ENCODE measurements at places on chromosomes 12 and 14.

DNA sequence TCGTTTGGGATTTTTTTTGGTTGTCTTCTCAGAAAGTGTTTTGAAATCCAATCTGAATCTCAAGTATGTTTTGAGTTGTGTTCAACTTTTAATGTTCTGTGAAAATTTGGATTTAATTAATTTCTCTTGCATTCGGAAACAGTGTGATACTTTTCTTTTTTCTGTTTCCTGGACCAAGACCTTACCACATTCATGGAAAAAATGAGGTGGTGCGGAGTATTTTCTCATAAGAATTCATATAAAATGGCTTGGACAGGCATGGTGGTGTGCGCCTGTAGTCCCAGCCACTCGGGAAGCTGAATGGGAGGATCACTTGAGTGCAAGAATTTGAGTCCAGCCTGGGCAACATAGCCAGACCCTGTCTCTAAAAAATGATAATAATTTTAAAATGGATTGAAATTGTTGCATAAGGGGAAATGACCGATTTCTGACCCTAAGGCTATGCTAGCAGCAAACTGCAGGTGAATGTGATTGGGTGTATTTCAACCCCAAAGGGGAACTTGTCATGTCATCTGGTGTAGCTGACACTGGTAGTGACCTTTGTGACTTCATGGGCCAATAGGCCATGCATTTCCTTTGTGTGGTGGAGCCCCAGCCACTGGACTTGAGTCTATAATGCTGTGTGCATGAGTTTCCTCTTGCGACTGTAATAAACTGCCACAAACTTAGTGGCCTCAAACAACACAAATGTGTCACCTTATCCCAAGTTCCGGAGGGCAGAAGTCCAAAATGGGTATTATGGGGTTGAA lies 123.5 kb upstream of the RFLNA start:
- DNase-seq: no peak

- DNase-seq: no peak
These were observed 42.0 kb upstream of the A2ML1 start for GRCh38 chr12:8780389-8780788.

GRCh38 chr12:104420868-104421267 lies 35.9 kb upstream of the CHST11 start:
- no peak for DNase-seq

GRCh38 chr14:92737206-92737605 lies 11.2 kb downstream of the LGMN start:
- no peak for DNase-seq

DNA sequence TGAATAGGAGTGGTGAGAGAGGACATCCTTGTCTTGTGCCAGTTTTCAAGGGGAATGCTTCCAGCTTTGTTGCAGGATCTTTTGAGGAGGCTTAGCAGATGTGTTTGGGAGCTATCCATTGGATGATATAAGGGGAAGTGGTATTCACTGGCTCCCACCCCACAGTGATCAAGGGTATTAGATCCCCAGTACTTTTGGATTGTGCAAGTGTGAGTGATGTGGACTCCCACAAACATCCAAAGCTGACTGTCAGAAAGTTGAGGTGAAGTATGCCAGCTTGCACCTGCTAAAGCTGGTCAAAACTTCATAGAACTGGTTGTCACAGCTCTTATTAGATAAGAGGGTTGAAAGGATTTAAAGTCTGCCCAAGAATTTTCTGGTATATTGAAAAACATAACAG lies 110.1 kb upstream of the BTG1 start:
- no peak for DNase-seq

DNA sequence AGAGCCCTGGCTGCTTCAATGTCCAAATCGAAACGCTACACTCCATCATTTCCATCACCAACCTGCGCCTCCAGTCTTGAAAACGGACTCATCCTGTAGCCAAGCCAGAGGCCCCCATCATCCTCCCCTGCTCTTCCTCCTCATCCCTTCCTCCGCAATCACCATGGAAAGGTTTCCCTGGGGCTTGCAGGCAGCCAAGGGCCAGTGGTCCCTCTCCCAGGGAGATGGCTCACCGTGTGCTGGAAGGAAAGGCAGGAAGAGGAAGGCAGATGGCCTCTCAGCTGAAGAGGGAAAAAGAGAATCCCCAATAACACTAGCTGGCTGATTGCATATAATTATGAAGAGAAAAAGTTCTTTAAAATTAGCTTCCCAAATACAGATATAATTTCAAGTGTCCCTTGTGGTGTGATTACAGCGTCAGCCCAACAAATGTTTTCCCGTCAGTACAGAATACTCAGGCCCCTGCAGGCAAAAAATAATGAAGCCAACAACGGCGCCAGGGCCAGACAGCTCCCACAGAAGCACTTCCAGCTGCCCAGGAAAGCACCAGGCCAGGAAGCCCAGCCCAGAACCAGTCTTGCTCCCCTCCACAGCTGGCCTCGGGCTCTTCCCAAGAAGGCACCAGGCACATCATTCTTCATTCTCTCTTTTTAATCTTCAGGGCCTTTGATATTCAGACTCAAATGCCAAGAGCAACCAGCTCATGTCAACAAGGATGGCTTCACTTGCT lies 24.7 kb downstream of the ITPK1 start:
- DNase-seq: peak; percentile 85

- no peak for DNase-seq
These were observed 96.8 kb upstream of the DIO3 start for GRCh38 chr14:101464310-101464983.

- peak; percentile 83 for DNase-seq
These were observed 26.0 kb downstream of the SMUG1 start for GRCh38 chr12:54162741-54163140.

DNA sequence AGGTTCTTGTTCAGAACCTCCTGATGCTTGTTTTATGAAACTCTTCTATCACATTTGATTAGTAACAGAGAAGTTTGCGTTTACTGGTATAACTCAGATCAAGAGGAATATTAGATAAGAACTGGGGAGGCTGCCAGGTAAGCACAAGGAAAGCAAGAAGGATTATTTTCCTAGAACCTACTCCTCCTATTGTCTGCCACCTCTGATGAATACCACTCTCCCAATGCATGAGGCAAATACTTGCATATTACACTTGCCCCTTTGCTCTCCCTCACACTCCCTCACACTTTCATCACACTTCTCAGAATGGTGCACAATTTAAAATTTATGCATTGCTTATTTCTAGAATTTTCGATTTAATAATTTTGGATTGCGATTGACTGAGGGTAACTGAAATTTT lies 43.6 kb downstream of the LIN7A start:
- DNase-seq: no peak

DNA sequence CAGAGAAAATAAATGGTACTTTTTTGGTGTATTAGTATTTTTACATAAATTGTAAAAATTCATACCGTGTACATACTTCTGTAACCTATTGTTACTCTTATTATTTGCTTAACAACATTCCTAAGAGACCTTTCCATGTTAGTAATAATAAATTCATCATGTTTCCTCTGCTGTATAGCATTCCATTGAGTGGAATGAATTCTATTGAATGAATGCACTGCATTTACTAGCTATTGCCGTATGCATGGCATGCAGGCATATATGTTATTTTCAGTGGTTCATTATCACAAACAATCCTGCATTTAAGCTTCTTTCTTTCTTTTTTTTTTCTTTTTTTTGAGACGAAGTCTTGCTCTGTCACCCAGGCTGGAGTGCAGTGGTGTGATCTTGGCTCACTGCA lies 137.6 kb upstream of the TBX3 start:
- no peak for DNase-seq

- peak; percentile 61 for DNase-seq
These were observed at the start of gene AKAP5 for GRCh38 chr14:64465191-64465822. TSS of gene AKAP5 (plus strand) at chr14:64465499. CDS start at chr14:64468395, 2,896 bp downstream.

Measured in DMS79 (cell line).